Left ventricle myocardium inferior (tissue), 1 donor: ENCODE measurements at places on chromosomes 16 and 17.
A peak's percentile ranks its signal among the peaks of the same experiment; 100 is the strongest.

- no peak for DNase-seq
Measured at GRCh38 chr17:7063518-7064094, 16.4 kb downstream of the CLEC10A start.

DNA sequence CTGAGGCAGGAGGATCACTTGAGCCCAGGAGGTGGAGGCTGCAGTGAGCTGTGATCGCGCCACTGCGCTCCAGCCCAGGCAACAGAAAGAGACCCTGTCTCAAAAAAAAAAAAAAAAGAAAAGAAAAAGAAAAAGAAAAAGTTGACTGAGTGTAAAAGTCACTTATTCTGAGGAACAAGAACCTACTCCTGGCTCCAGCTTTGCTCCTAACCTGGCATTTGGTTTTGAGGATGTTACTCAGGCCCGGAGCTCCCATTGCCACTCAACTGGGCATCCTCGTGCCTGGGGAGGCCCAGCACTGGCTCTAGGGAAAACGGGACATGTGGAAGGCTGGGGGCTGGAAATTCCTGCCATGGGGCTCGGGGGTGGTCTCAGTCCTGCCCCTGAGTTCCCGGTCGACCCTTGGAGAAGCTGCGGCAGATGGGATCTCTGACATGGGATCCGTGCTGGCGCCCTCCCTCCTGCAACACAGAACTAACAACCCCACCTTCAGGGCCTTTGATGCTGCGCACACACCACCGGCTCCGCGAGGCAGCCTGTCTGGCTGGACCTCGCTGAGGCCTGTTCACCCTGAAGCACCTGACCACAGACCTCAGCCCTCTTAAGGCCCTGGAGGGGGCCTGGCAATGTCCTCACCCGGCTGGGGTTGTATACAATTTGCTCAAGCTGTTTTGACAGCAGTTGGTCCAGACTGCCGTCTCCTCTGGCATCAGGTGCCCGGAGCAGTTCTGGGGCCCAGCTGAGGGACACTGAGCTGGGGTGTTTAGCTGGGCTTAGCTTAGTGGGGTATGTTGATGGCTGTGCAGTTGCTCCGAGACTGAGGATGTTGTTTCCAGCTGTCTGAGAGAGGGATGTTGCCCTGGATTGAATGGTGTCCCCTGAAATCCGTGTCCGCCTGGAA, 12.3 kb downstream of the CD7 start:
- no peak for DNase-seq

DNA sequence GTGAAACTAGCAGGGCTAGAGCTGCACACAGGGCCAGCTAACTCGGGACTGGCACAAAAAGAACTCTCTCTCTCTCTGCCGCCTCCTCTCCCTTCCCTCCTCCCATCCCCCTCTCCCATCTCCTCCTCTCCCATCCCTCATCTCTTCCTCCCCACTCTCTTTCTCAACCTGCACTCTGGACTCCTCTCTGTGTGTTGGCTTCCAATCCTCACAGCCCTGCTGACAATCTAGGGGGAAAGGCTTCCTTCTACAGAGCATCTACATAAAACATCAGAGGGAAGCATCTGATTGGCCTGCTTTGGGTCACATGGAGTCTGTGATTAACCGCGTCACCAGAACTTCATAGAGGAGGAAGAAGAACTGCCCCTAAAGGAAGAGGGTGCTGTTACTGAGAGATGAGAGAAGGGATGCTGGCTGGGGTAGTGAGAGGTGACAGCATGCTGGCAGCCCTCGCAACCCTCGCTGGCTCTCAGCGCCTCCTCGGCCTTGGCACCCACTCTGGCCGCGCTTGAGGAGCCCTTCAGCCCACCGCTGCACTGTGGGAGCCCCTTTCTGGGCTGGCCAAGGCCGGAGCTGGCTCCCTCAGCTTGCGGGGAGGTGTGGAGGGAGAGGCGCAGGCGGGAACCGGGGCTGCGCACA, 12.8 kb upstream of the ZFP90 start:
- DNase-seq = no peak

DNA sequence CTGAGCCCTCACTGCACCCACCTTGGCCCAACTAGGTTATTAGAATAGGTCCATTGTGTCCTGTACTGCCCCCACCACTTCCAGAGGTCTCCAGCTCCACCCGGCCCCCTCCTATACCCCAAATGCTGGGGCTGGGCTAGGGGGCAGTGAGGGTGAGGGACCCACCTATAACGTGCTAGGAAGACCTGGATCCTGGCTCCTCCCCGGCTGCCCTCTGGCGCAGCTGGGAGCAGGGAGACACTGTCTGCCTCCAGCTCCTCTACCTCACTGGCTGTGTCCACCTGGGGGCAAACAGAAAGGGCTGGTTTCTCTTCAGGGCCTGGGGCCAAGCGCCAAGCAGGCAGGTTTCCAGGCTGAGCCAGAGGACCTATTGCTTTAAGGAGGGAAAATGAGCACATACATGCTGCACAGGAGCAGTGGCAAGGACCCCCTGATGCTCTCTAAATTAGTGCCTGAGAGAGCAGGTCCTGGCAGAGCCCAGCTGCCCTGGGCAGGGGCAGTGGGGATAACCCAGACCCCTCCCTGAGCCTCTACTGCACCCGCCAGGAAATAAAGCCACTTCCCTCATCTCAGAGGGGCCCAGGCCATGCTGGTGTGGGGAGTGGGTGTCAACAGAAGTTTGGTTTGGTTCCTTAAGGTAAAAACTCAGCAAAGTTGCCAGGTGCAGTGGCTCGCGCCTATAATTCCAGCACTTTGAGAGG, 12.2 kb downstream of the TSPOAP1 start:
- DNase-seq = no peak

- DNase-seq = no peak
Measured at GRCh38 chr16:88417684-88418476, 35.1 kb downstream of the ZNF469 start.

- no peak for DNase-seq
Measured at GRCh38 chr16:65005696-65006095, 116.2 kb downstream of the CDH11 start.

DNA sequence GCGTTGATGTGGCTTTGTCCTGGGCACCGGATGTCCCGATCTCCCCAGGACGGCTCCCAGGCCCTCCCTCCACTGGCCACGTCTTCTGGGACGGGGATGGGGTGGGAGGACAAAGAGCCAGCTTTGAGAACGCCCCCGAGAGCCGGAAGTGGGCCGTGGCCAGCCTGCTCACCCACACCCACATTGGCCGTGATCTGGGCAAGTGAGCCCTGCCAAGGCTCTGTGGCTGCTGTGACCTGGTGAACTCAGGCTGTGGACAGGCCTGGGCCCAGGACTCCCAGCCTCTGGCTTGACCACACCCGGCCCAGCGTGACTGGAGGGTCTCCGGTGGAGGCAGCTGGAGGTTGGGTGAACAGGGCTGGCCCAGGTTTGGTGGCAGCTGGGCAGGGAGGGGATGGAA, 3.3 kb downstream of the CDH15 start:
- no peak for DNase-seq

DNA sequence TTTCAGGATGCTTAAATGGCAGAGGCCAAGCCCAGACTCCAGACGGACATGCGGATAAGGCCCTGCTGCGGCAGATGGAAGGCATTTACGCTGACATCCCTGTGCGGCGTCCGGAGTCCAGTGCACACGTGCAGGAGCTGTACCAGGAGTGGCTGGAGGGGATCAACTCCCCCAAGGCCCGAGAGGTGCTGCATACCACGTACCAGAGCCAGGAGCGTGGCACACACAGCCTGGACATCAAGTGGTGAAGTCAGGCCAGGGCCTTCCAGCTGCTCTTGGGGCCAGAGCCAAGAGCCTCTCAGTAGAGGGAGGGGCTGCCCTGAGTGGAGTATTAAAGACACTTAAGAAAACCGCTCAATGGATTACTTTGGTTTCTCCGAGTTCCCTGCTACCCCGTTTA, 29.4 kb downstream of the NARF start:
- peak; percentile 38 for DNase-seq

GRCh38 chr17:20084621-20085282, 75.6 kb downstream of the SPECC1 start:
- no peak for DNase-seq

DNA sequence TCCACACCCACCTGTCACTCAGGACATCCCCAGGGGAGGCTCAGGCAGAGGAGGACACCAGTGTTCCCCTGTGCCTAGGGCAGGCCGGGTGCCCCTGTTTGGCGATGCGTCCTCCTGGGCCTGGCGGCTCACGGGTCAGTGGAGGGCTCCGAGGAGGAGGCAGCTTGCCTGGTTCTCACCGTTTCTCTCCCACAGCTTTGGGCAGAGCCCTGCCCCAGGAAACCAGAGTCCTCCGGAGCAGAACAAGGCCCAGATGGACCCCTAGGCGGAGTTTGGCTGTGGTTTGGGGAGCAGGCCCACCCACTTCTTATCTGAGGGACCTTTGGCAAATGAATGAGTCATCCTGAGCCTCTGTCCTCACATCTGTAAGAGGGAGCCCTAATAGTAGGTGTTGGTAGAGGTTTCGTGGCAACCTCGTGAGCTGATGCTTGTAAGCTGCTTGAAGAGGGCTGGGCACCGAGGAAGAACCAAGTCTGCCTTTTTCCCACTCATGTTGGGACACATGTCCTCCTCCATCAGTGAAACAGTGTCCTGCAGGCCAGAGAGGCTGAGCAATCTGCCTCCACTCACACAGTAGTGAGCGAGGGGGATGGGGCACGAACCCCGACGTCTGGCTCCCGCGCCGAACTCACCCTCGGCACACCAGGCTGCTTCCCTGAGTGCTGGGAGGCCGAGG, 247.0 kb upstream of the CIBAR2 start:
- DNase-seq = no peak

GRCh38 chr16:19765860-19766553, 47.9 kb downstream of the IQCK start:
- DNase-seq = peak; percentile 58

- DNase-seq = no peak
Measured at GRCh38 chr16:14056970-14057369, 14.1 kb upstream of the MRTFB start.

DNA sequence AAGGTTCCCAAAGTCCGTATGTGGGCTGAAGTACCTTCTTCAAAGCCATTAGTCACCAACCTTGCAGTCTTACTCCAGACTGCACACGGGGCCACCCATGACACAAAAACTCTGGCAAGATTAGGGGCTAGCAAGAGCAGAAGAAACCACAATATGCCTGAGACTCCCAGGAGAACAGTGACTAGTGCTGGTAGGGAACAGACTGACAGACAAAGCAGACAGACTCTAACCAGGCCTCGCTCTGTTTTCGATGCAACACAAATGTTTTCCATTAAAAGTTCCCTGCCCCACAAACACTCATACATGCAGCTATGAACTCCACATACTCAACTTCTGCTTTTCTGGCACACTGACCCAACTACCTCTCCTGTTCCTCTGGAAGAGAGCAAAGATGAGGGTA, 102.2 kb downstream of the HIC1 start:
- DNase-seq = no peak

DNA sequence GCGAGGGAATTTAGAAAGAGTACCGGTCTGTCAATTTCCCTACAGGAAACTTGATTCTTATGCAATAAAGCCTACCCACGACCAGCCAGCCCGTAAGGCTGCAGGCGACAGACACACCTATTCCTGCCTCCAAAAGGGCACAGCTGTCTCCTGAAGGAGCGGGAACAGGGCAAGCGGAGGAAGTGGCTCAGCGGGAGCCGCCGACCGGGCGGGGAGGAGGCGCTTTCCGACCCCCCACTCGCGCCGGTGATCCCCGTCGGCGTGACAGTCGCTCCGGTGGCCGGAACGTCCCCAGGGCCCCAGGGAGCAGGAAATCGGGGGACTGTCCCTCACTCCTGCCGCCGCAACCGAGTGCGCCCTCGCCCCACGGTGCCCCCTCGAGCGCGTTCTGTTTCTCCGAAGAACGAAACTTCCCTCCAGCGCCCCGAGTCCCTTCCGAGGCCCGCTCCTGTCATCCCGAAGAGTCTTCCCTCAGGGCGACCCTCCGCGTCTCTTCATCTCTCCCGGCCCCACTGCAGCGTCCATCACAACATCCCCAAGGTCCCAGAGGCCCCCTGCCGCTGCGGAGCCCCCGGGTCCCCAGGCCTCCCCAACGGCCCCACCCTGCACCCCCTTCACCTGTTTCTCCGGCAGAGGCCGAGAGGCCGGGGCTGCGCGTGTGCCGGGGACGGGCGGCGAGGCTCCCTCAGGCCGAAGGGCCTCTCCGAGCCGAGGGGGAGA, 421 bp downstream of the STAT3 start:
- peak; percentile 38 for DNase-seq

DNA sequence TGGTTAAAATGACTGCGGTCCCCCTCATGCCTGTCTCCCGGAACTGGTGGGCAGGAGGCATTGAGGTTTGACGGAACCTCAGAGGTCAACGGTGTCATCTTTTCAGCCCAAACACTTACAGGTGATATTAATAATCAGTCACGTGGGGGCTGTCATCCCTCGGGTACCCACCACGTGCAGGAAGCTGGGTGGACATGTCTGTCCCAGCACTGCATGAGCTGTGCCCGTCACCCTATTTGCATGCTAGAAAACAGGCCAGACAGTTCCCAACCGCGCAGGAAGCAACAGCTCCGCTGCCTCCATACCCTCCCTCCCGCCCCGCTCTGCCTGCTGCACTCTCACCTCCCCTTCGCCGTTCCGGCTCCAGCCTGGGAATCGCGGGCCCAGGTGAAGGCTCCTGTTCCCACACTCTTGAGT, 1.4 kb downstream of the SYNGR3 start:
- DNase-seq = no peak

- DNase-seq = no peak
Measured at GRCh38 chr16:56549744-56550385, 15.0 kb upstream of the MT4 start.

- peak; percentile 45 for DNase-seq
Measured at GRCh38 chr16:3431779-3432219, 11.5 kb downstream of the ZNF597 start.

- DNase-seq = no peak
Measured at GRCh38 chr16:19003935-19004334, 20.2 kb downstream of the TMC7 start.

GRCh38 chr17:83196973-83197880, 117.8 kb downstream of the METRNL start:
- peak; percentile 11 for DNase-seq

DNA sequence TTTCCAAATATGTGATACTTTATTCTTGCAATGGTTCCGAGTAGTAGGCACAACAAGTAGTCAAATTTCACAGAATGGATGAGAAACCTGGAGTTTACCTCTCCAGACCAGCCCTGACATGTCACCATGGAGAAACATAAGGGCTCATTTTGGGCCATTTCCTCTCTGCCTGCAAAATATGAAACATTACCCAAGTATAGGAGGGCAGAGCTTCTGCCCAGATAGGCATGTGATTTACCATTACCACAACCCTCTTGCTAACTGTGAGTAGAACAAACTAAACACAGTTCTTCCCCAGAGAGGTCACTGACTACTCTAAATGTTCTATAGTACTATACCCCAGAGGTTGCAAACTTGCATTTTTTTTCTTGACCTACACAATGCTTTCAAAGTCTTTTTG, 15.7 kb upstream of the KPNB1 start:
- DNase-seq = no peak

GRCh38 chr17:77781536-77781935, 177.0 kb upstream of the TNRC6C start:
- DNase-seq = no peak

DNA sequence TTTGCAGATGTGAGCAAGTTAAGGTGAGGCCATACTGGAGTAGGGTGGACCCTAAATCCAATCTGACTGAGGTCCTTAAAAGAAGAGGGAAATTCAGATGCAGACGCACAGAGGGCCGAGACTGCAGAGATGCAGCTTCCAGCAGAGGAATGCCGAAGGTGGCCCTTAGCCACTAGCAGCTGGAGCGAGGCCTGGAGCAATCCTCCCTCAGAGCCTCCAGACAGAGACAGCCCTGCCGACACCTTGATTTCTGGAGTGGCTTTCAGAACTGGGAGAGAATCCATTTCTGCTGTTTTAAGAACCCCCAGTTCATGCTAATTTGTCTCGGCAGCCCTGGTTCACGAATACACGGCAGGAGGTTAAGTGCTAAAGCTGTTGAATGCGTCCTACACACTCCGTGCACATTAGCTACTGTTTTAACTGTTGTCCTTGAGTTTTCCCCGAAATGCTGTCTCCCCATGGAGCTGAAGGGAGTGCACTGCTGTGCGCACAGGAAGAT, 135.5 kb downstream of the IRF8 start:
- DNase-seq = no peak
